Temporal lobe (tissue), 4 donors: ENCODE measurements at places on chromosomes 16 and 17. TPM values are rescaled to one million over a fixed set of nuclear protein-coding genes. Genes with fewer than 3 reads are reported as not detected.

Gene C17orf100
- total RNA-seq = 3.2 TPM

Gene CCL4
- 0.74 TPM for total RNA-seq

Gene CACNG5
- total RNA-seq = 0.98 TPM

Gene CA7
- total RNA-seq = not detected

Gene TMEM92
- total RNA-seq = not detected

Gene METTL9
- total RNA-seq = 222 TPM

Gene HS3ST2
- 8.6 TPM for total RNA-seq

Gene LGALS9B
- not detected for total RNA-seq
